ENCODE measurements at places on chromosomes 1 and 21. TPM values are rescaled to one million over a fixed set of nuclear protein-coding genes. Genes with fewer than 3 reads are reported as not detected.

DNA sequence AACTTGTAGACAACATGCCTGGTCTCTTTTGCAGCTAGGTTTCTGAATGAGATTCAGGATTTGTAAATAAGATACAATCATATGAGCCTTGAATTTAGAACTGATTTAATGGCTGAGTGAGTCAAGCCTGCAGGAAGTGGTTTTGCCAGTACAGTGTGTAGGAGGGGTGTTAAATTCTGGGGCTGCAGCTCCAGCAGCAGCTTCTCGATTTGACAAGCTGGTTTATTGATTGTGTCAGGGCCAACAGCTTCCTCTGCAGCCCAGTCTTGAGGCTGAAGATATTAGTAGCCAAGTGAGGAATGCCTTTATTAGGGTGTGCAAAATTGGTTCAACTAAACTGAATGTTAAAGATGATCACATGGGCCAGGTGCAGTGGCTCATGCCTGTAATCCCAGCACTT is 11.5 kb upstream of the PLA2G5 start:
- no peaks in the 10 kb centered on the region for H3K27me3 ChIP-seq
- H3K27ac ChIP-seq = no peak overlapping the region
- no peak for DNase-seq
- H3K36me3 ChIP-seq = no peaks in the 10 kb centered on the region
- peaks cover 10% of the 10 kb centered on the region for H3K4me1 ChIP-seq

Gene TSPEAR
- polyA plus RNA-seq = 0.53 TPM

DNA sequence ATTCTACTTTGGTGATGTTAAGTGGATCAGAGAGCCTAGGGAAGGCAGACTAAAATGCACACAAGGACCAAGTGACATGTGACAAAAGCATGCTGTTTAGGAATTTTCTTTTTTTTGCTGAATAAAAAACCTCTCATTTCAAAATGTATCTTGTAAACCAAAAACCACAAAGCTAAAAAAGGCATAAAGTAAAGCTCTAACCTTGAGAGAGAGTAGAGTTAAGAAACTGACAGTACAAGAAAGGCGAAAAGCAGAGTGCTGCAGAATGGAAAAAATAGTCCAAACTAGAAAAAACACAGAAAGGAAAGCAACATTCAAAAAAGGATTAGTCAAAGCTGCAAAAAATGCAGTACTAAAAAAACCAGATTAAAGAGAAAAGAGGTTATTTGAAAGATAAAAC is 76.5 kb downstream of the EPS15 start:
- no peak for DNase-seq
- H3K27ac ChIP-seq = no peak overlapping the region
- no peaks in the 10 kb centered on the region for H3K4me1 ChIP-seq
- no peak overlapping the region for H3K4me3 ChIP-seq
- no peaks in the 10 kb centered on the region for H3K27me3 ChIP-seq
- no peaks in the 10 kb centered on the region for H3K36me3 ChIP-seq

Gene OR2T11
- polyA plus RNA-seq = not detected

- no peak overlapping the region for H3K4me3 ChIP-seq
- no peak for DNase-seq
- no peak overlapping the region for H3K27ac ChIP-seq
- H3K36me3 ChIP-seq = no peaks in the 10 kb centered on the region
- no peaks in the 10 kb centered on the region for H3K27me3 ChIP-seq
Observed at GRCh38 chr1:147500309-147500839, 40.9 kb upstream of the BCL9 start.

- no peaks in the 10 kb centered on the region for H3K36me3 ChIP-seq
- no peak overlapping the region for H3K27ac ChIP-seq
- H3K27me3 ChIP-seq = no peaks in the 10 kb centered on the region
Observed at GRCh38 chr1:201260236-201260590, 23.1 kb upstream of the PKP1 start.

Gene ZNF326
- polyA plus RNA-seq = 9.5 TPM

GRCh38 chr1:101136739-101137138 is 100.1 kb upstream of the S1PR1 start:
- H3K36me3 ChIP-seq = no peaks in the 10 kb centered on the region
- H3K4me3 ChIP-seq = no peak overlapping the region
- DNase-seq = no peak

DNA sequence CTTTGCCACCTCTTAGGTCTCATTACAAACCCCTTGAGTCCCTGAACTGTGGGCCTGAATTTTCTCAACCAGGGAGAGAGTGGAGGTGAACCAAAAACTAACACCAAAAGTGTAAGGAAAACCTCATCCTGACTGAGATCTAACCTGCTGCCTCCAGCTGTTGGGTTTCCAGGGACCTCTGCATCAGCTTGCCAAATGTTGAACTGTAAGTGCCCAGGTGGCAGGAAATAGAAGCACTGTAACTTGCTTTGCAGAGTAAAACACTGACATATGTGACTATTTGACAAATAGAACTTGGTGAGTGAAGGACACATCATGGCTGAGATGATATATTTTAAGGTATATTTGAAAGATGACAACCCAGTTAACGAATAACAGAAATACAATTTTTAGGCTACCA is 48.4 kb upstream of the NR5A2 start:
- no peak overlapping the region for H3K4me3 ChIP-seq
- no peak overlapping the region for H3K27ac ChIP-seq
- no peak for DNase-seq
- no peaks in the 10 kb centered on the region for H3K36me3 ChIP-seq
- H3K27me3 ChIP-seq = no peaks in the 10 kb centered on the region

- H3K27ac ChIP-seq = no peak overlapping the region
- no peak overlapping the region for H3K4me3 ChIP-seq
- no peaks in the 10 kb centered on the region for H3K36me3 ChIP-seq
- H3K27me3 ChIP-seq = no peaks in the 10 kb centered on the region
- no peak for DNase-seq
Observed at GRCh38 chr1:2916706-2917105, 104.6 kb upstream of the ACTRT2 start.

DNA sequence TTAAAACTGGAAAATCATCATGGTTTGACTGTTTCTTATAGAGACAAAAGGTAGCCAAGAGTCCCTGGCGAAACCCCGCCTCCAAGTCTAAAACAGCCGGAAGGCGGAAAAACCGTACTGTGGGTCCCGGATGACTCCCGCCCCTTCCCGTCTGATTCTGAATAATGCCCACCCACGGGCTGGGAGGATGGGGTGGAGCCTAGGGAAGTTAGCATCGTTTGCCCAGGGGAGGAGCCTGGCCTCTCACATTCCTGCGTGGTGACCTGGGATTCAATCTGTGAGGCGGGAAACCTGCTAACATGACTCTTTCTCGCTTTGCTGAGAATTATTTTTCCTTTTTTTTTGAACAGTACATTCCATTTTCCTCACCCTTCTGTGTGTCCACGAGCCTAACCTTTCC is 124.9 kb downstream of the KCNK1 start:
- H3K27ac ChIP-seq = no peak overlapping the region
- no peaks in the 10 kb centered on the region for H3K4me1 ChIP-seq
- H3K4me3 ChIP-seq = peak overlapping the region; percentile 13
- no peaks in the 10 kb centered on the region for H3K36me3 ChIP-seq

Gene OR2T2
- polyA plus RNA-seq = not detected

DNA sequence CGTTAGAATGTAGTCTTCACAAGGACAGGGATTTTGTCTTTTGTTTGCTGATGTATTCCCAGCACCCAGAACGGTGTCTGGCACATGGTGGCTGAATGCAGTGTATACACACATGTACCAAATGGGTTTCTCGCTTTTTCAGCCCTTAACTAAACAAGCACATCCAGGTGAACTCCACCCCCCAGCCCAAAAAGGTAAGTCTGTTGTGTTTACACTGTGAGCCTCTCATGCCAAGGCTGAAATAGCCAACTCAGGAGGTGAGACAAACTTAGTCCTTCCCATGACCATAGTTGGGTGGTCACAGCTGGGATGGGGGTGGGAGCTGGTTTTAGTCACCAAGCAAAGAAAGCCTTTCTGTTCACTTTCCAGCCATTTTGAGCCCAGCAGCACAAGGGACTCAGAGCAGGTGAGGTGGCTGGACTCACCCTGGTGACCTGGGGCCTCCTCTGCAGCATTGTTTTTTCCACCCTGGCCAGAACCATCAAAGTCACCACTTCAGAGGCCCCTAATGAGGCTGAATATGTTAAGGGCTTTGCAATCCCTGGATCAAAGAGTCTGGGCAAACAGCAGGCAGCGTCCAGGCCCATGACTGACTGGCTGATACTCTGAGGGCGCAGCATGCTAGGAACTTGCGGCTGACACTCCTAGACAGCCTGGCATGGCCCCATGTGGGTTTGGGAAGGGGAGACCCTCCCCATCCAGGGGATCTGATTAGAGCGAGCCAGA is 8.7 kb downstream of the TENT5B start:
- DNase-seq = no peak
- H3K4me1 ChIP-seq = peaks cover 18% of the 10 kb centered on the region
- no peak overlapping the region for H3K4me3 ChIP-seq
- no peak overlapping the region for H3K27ac ChIP-seq

DNA sequence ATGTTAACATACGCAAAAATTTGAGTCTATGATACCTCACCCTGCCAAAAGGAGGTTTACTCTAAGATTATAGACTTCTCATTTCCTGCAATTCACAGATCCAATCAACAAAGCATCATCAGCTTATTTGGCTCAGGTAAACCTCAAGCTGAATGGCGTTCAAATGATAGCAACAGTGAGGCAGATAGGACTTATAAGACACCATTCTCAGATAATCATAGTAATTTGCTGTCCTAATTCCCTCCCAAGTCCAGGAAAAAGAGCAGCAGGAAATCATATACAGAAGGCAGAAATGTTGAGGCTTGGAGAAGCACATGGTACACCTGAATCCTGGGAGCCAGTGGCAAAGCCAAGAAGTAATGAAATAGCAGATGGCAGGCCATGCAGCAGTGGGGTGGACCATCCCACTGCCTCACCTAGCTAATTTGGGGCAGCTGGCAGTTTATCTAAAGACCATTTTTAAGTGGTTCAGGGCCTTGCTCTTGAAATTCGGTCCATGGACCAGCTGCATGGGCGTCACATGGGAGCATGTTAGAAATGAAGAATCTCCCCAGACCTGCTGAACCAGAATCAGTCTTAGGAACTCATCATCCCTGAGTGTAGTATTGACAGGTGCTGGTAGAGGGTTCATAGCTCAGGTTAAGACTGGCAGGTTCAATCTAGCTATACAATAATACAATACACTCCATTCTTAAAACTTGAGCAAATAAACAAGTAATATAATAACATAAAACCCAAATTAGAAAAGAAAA is 57.7 kb downstream of the ASTN1 start:
- no peak for DNase-seq
- no peaks in the 10 kb centered on the region for H3K4me1 ChIP-seq
- no peak overlapping the region for H3K4me3 ChIP-seq
- H3K36me3 ChIP-seq = no peaks in the 10 kb centered on the region

DNA sequence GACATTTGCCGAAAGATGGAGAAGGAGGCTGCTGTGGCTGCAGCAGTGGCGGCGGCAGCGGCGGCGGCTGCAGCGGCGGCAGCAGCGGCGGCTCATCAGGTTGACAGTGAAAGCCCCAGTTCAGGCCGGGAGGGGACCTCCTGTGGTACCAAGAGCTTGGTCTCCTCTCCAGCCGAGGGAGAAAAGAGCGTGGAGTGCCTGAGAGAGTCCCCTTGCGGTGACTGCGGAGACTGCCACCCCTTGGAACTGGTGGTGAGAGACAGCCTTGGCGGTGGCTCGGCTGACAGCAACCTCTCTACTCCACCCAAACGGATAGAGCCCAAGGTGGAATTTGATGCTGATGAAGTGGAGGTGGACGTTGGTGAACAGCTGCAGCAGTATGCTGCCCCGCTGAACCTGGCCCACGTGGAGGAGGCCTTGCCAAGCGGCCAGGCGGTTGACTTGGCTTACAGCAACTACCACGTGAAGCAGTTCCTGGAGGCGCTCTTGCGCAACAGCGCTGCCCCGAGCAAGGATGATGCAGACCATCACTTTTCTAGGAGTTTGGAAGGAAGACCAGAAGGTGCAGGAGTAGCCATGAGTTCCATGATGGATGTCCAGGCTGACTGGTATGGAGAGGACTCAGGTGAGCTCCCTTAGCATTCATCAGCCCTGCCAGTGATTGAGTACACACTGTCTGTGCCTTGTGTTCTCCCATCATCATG is 6.3 kb downstream of the ZBTB8B start:
- H3K4me3 ChIP-seq = no peak overlapping the region
- no peaks in the 10 kb centered on the region for H3K36me3 ChIP-seq
- H3K27me3 ChIP-seq = no peaks in the 10 kb centered on the region
- no peaks in the 10 kb centered on the region for H3K4me1 ChIP-seq

Gene RPL11
- 1,029 TPM for polyA plus RNA-seq

Gene AGBL4
- polyA plus RNA-seq = 3.3 TPM

GRCh38 chr21:42698733-42699132 is 45.3 kb downstream of the PDE9A start:
- H3K27ac ChIP-seq = no peak overlapping the region
- H3K4me3 ChIP-seq = no peak overlapping the region
- H3K4me1 ChIP-seq = no peaks in the 10 kb centered on the region
- no peak for DNase-seq
- no peaks in the 10 kb centered on the region for H3K36me3 ChIP-seq

Gene ETV3L
- polyA plus RNA-seq = not detected

Gene RAP1GAP
- polyA plus RNA-seq = 7.4 TPM

- no peak overlapping the region for H3K4me3 ChIP-seq
- H3K4me1 ChIP-seq = no peaks in the 10 kb centered on the region
- no peak for DNase-seq
- no peaks in the 10 kb centered on the region for H3K36me3 ChIP-seq
- no peak overlapping the region for H3K27ac ChIP-seq
Observed at GRCh38 chr1:183466781-183467180, 5.5 kb upstream of the SMG7 start.

- no peaks in the 10 kb centered on the region for H3K27me3 ChIP-seq
- no peaks in the 10 kb centered on the region for H3K36me3 ChIP-seq
- H3K4me1 ChIP-seq = no peaks in the 10 kb centered on the region
- no peak for DNase-seq
- H3K4me3 ChIP-seq = no peak overlapping the region
- no peak overlapping the region for H3K27ac ChIP-seq
Observed at GRCh38 chr1:89724369-89725010, 91.6 kb downstream of the LRRC8C start.

DNA sequence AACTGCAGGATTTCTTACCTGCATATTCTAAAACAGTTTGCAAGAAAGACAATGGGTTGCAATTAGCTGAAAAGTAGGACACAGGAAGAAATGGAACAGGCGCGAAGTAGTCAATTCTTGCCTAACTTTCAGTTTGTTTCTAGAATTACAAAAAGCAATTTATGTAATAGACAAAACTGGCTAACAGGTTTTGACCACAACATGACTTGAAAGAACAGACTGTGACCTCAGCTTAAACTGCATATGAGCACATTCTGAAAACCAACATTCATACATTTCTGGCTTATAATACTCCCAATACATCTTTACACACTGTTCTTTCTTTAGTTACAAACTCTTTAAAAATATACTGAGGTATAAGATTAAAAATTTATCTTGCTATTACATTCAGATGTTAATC is 405.9 kb upstream of the B3GALT2 start:
- no peak overlapping the region for H3K4me3 ChIP-seq
- no peak overlapping the region for H3K27ac ChIP-seq
- H3K4me1 ChIP-seq = peaks cover 10% of the 10 kb centered on the region
- no peaks in the 10 kb centered on the region for H3K36me3 ChIP-seq
- no peaks in the 10 kb centered on the region for H3K27me3 ChIP-seq

DNA sequence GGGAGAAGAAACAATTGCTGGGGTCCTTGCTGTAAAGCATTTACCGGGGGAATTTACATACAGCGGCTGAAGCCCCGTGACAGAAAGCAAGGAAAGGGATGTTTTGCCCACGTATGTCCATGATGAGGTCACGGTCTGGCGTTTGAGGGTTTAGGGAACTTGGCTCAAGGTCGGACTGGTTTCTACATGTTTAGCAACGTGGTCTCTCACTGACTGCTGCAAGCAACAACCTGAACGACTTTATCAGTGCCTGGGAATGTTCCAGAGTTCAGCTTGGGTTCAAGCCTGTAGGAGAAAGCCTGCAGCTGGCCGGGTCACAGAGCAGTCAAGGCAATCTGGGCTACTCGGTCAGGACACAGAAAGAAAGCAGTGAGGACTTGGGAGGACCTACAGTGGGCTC is 323.3 kb downstream of the AJAP1 start:
- no peaks in the 10 kb centered on the region for H3K36me3 ChIP-seq
- no peaks in the 10 kb centered on the region for H3K27me3 ChIP-seq
- peak; percentile 52 for DNase-seq
- peaks cover 14% of the 10 kb centered on the region for H3K4me1 ChIP-seq
